Sciatic nerve (tissue), 2 donors: ENCODE measurements at places on chromosomes 1 and 21.

- DNase-seq, result no peak
Measured at GRCh38 chr1:22186311-22186710, 43.4 kb upstream of the WNT4 start.

DNA sequence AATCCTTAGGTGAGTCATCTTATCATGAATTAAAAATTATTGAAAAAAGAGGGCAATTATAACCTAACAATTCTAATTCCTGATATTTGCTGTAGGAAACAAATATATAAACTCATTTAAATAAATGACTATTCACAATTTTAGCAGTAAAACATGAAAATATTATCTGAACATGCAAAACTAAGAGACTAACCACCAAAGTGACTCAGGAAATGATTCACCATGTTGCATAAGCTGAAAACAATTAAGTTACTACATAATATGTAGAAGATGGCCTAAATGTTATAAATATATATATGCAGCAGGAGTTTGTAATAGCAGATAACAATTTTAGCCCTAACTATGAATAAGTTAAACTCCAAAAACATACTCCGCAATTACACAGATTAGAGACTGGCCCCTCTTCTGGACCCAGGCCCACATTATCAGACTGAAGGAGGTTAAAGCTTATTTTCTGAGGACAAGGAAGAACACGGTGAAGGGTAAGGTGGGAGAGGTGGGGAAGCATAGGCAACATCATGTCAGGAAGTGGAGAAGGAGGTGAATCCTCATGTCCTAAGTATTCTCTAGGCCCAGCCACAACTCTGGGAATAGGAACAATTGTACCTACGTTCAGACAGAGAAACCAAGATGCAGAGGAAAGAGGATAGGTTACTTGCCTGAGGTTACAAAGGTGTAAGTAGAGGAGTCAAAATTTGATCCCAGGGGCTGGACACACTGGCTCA lies 15.6 kb upstream of the AIM2 start:
- DNase-seq, result no peak

DNA sequence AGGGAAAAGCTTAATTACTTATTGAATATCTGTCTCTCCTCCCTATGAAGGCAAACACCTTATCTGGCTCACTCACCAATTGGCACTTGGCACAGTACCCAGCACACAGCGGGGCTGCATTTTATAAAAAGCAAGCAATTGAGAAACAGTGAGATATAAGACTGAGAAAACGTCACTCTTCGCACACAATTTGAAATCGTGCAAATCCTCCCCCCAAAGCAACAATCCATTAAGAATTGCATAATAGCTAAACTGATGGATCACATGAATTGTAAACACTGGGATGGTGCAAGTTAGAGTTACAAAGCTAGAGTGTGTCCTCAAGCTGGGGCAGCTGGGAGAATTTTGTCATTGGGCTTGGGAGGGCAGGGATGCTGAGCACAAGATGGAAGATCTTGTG lies 27.1 kb downstream of the PRDX6 start:
- DNase-seq, result no peak

GRCh38 chr1:114718661-114719423 lies 2.3 kb upstream of the NRAS start:
- no peak for DNase-seq
